ENCODE measurements at places on chromosomes 3 and 15. TPM values are rescaled to one million over a fixed set of nuclear protein-coding genes. Genes with fewer than 3 reads are reported as not detected.

The GOLGA6A gene
- total RNA-seq = 0.20 TPM

The SLC51A gene
- total RNA-seq = not detected

The SH3BP5 gene
- total RNA-seq = 88.6 TPM

The UBXN7 gene
- 110 TPM for total RNA-seq

The WDR72 gene
- 0.45 TPM for total RNA-seq

The CHRNB4 gene
- total RNA-seq = 2.2 TPM

The GOLGA6L4 gene
- total RNA-seq = 10.9 TPM

The SHC4 gene
- 0.58 TPM for total RNA-seq

The MEGF11 gene
- total RNA-seq = 1.2 TPM

The FBXL2 gene
- total RNA-seq = 25.6 TPM

The EPM2AIP1 gene
- 37.3 TPM for total RNA-seq

GRCh38 chr3:65963787-65964677 is 74.7 kb downstream of the MAGI1 start:
- DNase-seq = no peak

DNA sequence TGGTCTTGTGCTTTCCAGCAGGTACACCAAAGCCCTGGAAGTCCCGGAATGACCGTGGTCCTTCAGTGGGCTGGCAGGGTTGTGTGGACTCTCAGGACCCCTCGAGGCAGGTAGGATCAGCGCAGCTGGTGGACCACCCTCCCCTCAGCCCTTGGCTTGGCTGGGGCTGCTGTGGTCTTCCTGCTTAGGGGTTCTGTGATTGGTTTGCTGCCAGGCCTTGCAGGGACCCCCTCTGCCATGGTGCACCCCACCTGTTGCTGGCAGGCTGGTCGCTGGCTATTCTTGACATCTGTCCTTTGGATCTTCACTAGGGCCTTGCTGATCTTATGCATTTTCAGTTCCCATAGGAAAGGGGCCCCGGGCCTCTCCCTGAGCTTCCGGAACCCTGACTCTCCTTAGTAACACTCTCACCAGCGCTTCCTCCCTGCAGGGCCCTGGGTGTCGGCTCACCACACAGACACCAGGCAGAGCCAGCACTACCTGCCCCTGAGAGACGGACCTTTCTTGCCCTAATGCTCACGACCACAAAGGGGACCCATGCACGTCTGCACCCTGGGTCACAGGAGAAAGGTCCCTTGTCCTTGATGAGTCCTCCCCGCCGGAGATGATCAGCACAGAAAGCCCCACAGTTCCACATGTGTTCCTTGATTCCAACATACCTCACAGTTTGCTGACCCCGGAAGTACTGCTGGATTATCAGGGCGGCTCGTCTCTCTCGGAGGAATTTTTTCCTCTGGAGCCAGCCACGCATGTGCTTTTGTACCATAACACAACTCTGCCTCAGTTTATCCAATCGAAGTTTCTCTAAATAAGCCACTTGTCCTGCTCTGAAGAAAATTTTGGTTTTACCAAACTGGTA is 51.7 kb downstream of the MYO5C start:
- DNase-seq = no peak

DNA sequence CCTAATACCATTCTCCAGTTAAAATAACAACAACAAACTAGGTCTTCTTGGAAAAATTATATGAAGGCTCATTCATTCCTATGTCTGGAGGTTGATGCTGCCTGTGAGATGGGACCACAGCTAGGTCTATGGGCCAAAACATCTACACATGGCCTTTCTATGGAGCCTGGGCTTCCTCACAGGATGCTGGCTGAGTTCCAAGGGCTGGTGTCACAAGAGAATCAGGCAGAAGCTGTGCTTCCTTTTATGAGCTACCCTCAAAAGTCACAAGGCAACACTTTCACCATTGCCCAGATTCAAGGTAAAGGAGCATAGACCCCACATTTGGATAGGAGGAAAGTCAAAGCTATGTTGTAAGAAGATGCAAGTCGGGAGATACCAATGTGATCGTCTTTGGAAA is 4.6 kb upstream of the RTP2 start:
- DNase-seq = no peak

GRCh38 chr3:108387063-108387462 is 90.7 kb downstream of the HHLA2 start:
- no peak for DNase-seq

DNA sequence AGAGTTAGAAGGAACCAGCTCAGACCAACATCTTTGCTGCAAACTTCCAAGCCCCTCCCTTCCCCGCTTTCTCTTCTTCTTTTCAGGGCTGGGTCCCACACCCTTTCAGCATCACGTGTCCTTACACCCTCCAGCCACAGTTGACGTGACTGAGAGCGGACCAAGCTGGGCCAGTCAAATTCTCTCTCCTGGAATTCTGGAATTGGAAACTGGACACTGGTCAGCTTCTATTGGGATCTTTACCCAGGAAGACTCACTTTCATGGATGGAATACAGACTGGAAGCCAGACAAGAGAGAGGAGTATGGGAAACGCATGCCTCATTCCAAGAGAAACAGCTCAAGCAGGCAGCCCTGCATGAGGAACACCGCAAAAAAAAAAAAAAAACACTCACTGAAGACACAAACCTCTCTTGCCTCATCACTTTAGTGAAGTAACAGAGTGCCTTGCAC is 12.4 kb upstream of the TPM1 start:
- no peak for DNase-seq

GRCh38 chr15:66939451-66940023 is 125.9 kb upstream of the SMAD3 start:
- DNase-seq = no peak

DNA sequence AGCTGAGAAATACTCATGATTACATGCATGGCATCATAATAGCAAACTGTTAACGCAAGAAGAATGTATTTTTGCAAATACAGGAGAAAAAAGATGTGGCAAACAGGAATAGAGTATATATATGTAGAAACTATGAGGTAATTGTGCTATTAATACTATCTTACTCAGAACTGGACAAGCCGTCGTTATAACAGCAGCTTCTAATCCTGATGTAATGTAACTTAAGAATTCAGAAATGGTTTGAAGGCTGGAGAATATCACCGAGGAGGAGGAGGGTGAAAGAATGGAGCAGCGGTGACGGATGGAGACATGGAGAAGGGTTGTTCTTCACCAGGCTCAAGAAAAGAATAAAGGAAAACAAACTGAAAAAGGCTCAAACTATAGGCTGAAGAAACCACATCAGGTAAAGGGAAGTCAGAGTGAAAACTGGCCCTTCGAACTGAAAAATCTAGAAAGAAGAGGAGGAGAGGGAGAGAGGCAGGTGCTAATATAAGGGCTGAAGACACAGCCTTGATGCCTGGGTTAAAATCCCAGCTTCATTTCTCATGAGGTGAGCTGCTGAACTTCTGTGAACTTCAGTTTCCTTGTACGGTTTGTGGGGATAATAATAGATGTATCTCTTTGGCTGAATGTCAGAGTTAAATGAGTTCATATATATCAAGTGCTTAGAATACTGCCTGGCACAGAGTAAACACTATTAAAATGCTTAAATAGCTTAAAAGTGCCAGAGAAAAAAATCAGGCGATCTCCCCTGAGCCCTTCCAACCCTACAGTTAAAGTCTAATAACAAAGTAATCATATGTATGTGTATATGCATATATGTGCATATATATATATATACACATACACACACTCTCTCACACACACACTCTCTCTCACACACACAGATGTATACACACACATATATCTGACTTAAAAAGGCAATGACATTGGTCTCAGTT is 43.9 kb downstream of the GOLIM4 start:
- no peak for DNase-seq

- no peak for DNase-seq
These were observed 200.4 kb downstream of the NR1D2 start for GRCh38 chr3:24145481-24145880.

DNA sequence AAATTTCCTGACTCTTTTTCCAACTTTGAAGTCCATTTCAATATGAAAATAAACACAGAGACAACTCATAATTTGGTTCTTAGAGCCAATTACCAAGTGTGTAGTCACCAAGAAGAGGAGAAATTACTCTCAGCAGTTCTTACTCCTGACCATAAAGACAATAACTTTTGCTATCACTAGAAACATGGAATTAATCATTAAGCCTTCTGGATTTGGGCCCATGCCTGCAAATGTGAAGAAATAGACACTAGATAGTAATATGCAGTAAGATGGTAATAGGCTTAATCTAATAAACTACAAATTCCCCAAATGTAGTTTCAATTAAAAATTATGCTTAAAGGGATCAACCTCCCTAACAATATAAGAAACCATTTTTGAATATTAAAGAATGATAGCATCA is 185.1 kb upstream of the AGTR1 start:
- no peak for DNase-seq

DNA sequence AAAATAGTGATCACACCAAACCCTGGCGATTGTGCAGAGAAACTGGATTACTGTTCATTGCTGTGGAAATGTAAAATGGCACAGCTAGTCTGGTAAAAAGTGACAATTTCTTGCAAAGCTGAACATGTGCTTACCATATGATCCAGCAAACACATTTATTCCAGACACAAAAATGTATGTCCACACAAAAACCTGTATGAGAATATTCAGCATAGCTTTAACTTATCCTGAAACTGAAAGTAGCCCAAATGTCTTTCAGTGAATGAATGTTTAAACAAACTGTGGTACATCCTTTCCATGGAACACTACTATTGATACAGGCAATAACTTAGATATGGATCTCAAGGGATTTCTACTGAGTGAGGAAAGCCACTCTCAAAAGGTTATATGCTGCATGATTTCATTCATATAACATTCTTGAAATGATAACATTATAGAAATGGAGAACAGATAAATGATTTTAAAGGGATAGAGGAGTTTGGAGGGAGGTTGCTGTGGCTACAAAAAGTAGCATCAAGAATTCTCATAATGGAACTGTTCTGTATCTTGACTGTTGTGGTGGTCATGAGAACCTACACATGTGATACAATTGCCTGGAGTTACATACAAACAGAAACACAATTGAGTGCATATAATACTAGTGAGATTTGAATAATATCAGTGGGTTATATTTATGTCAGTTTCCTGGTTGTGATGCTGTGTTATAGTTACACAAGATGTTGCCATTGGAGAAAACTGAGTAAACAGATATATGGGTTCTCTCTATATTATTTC is 70.7 kb upstream of the DPH6 start:
- DNase-seq = no peak

- no peak for DNase-seq
These were observed 90.5 kb downstream of the AQP9 start for GRCh38 chr15:58228718-58229117.

GRCh38 chr3:72102112-72102616 is 317.2 kb upstream of the PROK2 start:
- DNase-seq = no peak

- no peak for DNase-seq
These were observed 27.6 kb downstream of the CD200 start for GRCh38 chr3:112360561-112360960.

DNA sequence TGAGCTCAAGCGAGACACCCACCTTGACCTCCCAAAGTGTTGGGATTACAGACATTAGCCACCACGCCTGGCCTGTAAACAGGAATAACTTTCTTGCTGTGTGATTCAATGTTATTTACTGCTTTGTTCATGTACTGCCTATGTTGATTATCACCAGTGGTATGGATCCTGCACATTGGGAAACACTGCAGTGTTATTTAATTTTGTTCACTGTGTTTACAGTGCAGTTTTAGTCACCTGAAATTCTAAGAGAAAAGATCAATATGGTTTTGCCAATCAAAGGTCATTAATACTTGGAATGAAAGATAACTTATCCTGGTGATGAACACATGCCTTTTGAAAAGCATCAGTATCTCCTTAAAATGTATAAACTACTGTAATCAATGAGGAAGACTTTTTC is 8.6 kb upstream of the GABPB1 start:
- no peak for DNase-seq

DNA sequence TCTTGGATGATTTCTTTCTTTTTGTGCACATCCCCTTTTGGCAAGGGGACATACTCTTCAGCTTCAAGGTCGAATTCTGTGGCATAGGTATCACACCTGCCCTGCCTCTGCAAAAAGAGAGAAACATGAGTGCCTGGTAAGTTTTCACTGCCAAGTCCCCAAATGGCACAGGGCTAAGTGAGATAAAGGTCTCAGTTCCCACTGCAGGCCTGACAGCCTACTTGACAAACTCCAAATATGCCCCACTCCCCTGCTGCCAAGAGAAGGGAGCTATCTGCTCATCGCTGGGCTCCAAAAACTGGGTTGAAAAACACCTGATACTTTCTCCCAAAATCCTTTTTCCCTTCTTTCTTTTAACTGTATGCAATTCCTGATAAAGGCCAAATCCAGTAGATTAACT is 23.0 kb downstream of the RUVBL1 start:
- DNase-seq = no peak

- DNase-seq = no peak
These were observed 20.3 kb downstream of the LAMP3 start for GRCh38 chr3:183142199-183142598.

- no peak for DNase-seq
These were observed 339.5 kb upstream of the DNAJC19 start for GRCh38 chr3:181329024-181329423.

DNA sequence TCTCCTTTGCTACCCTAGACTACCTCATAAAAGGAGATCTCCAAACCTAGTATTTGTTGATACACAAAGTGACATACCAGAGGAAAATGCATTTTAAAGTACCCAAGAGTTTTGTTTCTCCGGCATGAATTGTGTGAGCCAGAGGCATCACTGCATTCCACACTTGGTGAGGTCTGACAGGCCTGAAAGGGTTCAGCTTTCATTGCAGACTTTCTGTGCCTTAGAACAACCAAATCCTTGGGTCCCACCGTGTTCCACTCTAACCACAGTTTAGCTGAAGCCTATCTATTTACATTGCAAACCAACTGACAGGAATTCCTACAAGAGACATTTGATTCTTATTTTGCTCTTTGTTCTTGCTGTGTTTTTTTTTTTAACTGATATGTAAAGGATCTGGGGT is 21.0 kb upstream of the EID1 start:
- DNase-seq = no peak

- DNase-seq = no peak
These were observed 14.2 kb upstream of the SUCNR1 start for GRCh38 chr3:151859233-151859673.

GRCh38 chr3:23390446-23390845 is 187.3 kb downstream of the UBE2E2 start:
- DNase-seq = no peak

- DNase-seq = peak; percentile 35
These were observed 26.0 kb upstream of the CORO2B start for GRCh38 chr15:68552773-68553172.

- DNase-seq = no peak
These were observed 399 bp upstream of the SUCLG2 start for GRCh38 chr3:67654844-67655177.

DNA sequence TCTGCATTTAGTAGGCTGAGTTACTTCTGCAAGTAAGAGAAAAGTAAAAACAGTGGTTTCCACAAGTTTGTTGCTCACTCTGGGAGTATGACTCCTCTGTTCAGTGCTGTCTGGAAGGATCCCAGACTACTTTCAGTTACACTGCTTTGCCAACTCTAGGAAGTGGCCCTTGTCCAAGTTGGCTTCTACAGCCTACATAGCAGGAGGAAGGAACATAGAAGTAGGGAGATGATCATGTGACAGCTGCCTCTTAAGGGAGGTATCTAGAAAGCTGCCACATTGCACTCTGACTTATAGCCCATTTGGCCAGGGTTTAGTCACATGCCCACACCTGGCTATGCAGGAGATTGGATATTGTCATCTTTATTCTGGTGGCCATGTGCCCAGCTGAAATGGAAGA is 298.1 kb downstream of the NSUN3 start:
- DNase-seq = no peak
